ENCODE measurements at places on chromosomes 3 and 15. TPM values are rescaled to one million over a fixed set of nuclear protein-coding genes. Genes with fewer than 3 reads are reported as not detected.
A peak's percentile ranks its signal among the peaks of the same experiment; 100 is the strongest.

DNA sequence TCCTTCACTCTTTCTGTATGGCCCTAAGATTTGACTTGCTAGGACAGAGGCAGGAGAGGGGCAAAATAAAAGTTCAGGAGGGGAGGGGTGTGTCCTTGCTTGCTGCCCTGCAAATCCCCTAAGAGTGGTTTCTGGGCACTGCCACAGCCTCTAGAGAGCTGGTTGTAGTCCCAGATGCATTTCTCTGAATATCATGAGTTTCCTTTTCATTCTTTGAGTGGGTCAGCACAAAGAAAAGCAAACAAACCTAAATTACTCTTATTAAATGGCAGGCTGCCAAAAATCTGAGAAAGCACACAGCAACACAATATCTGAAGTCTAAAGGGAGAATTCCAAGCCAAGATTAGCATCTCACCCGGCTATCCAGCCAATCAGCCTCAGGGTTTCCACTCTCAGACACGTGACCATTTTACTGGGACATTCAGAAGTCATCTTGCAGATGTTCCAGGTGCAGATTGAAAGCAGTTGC is 919.3 kb downstream of the TUSC7 start:
- no peaks in the 10 kb centered on the region for H3K36me3 ChIP-seq
- no peak overlapping the region for H3K27ac ChIP-seq
- no peak for DNase-seq

DNA sequence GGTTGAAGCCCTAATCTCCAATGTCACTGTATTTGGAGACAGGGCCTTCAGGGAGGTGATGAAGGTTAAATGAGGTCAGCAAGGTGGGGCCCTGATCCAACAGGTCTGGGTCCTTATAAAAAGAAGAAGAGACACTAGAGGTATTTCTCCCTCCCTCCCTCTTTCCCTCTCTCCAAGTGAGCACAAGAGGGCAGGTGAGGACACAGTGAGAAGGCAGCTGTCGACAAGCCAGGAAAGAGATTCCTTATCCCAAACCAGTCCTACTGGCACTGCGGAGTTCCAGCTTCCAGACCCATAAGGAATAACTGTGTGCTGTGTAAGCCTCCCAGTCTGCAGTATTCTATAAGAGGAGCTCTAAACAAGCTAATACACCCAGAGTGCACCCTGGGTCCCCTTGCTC is 134.7 kb downstream of the ADAMTS17 start:
- peaks cover 35% of the 10 kb centered on the region for H3K4me1 ChIP-seq
- DNase-seq: no peak
- no peaks in the 10 kb centered on the region for H3K27me3 ChIP-seq
- H3K36me3 ChIP-seq: no peaks in the 10 kb centered on the region
- no peak overlapping the region for H3K4me3 ChIP-seq

- no peaks in the 10 kb centered on the region for H3K27me3 ChIP-seq
- no peaks in the 10 kb centered on the region for H3K36me3 ChIP-seq
- DNase-seq: peak; percentile 84
- H3K4me1 ChIP-seq: no peaks in the 10 kb centered on the region
These were observed at the start of gene SHISA5 for GRCh38 chr3:48504051-48504946. Gene SHISA5 (minus strand): TSS chr3:48504174. CDS start chr3:48504094, 80 bp downstream.

GRCh38 chr15:36579792-36580431 is 486 bp downstream of the CDIN1 start:
- H3K4me1 ChIP-seq: no peaks in the 10 kb centered on the region
- H3K36me3 ChIP-seq: no peaks in the 10 kb centered on the region
- peak overlapping the region; percentile 64 for H3K4me3 ChIP-seq

DNA sequence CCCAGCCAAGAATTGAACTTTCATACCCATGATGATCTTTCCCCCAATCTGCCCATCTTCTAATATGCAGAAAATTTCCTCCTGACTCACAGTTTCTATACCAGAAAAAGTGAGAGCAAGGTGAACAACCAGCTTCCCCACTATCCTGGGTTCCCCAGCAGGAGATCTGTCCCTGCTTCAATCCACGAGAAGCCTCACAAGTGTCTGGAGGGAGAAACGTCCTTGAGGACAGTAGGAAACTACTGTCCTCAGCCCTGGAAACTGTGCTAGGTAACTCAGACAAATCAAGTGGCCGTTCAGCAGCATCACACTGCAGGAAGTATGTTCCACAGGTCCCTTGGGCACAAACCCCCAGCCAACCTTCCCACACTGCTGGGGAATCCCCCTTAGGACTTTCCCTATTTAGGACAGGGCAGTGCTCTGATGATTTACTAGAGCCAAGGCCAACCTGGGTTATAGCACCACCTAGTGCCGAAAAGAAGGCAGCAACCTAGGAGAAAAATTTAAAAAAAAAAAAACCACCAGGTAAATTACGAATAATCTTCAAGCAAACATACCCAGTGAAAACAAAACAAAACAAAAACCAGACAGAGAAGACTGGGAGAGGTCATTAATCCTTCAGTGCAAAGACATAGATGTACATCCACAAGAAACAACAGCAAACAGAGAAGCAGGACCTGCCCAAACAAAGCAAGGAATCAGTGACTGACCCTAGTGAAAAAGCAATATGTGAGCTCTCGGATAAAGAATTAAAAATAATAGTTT is 36.0 kb downstream of the MORC1 start:
- H3K4me3 ChIP-seq: no peak overlapping the region
- H3K4me1 ChIP-seq: no peaks in the 10 kb centered on the region
- no peaks in the 10 kb centered on the region for H3K27me3 ChIP-seq
- DNase-seq: no peak

GRCh38 chr3:70779296-70779695 is 466.9 kb upstream of the MDFIC2 start:
- no peaks in the 10 kb centered on the region for H3K4me1 ChIP-seq
- no peak overlapping the region for H3K27ac ChIP-seq
- DNase-seq: no peak
- no peak overlapping the region for H3K4me3 ChIP-seq
- H3K36me3 ChIP-seq: no peaks in the 10 kb centered on the region

- no peaks in the 10 kb centered on the region for H3K36me3 ChIP-seq
- no peaks in the 10 kb centered on the region for H3K27me3 ChIP-seq
- H3K4me1 ChIP-seq: no peaks in the 10 kb centered on the region
These were observed 183.8 kb upstream of the IL12A start for GRCh38 chr3:159804726-159805410.

DNA sequence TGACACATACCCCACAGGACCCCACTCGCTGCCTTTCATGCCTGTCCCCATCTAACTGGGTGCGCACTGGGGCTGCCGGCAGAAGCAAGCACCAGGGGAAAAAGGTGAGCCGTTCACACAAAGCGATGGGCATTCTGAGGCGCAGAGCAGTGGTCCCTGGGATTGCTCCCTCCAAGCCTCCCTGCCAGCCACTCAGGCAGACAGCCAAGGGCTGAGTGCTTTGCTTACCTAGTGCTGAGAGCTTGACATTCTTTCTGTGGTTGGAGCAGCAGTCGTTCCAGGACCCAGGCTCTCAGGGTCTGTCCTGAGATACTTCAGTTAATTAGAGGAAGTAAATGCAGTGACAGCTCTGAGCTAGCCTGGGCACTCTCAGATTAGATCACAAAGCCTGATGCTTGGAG is 5.7 kb downstream of the ESYT3 start:
- no peak overlapping the region for H3K4me3 ChIP-seq
- DNase-seq: no peak
- H3K27ac ChIP-seq: no peak overlapping the region
- no peaks in the 10 kb centered on the region for H3K27me3 ChIP-seq
- no peaks in the 10 kb centered on the region for H3K4me1 ChIP-seq

GRCh38 chr15:92123962-92124656 is 269.6 kb upstream of the ST8SIA2 start:
- H3K4me1 ChIP-seq: no peaks in the 10 kb centered on the region
- no peak overlapping the region for H3K4me3 ChIP-seq
- no peak for DNase-seq
- H3K27ac ChIP-seq: no peak overlapping the region

GRCh38 chr3:105327662-105328337 is 38.9 kb upstream of the ALCAM start:
- H3K27me3 ChIP-seq: no peaks in the 10 kb centered on the region
- no peak overlapping the region for H3K27ac ChIP-seq
- no peak overlapping the region for H3K4me3 ChIP-seq
- DNase-seq: no peak
- H3K36me3 ChIP-seq: no peaks in the 10 kb centered on the region

The ANKRD34C gene
- total RNA-seq: not detected

The VPS8 gene
- total RNA-seq: 20.4 TPM

Data from right lobe of liver (tissue), 6 donors.